ENCODE measurements at places on chromosomes 13 and 19. TPM values are rescaled to one million over a fixed set of nuclear protein-coding genes. Genes with fewer than 3 reads are reported as not detected.

DNA sequence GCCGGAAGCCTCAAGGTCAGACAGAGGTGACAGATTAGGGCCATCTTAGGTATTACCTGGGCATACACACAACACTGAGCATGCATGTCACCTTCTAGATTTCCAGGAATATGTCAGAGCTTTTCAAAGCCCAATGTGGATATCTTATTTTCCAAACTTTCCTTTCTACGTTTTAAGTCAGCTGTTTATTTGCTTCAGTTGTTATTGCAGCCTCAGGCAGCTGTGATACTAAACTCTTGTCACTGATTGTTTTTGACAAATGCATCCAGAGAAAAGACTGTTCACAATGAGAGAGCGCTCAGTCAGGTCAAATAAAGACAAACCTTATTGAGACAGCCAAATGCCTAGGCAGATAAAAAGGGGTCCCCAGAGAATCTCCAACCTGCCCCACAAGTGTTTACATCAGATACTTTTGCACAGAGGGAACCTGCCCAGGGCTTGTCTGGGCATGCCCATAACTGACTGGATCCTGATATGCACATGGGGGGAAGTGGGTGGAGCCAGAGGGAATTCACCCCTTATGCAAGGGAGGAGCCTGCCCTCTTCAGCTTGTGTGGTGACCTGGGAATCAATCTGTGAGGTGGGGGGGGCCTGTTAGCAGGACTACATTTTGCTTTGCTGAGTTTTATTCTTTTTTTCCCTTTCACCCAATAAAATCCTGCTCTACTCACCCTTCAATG lies 28.5 kb downstream of the MED4 start:
- DNase-seq = no peak

DNA sequence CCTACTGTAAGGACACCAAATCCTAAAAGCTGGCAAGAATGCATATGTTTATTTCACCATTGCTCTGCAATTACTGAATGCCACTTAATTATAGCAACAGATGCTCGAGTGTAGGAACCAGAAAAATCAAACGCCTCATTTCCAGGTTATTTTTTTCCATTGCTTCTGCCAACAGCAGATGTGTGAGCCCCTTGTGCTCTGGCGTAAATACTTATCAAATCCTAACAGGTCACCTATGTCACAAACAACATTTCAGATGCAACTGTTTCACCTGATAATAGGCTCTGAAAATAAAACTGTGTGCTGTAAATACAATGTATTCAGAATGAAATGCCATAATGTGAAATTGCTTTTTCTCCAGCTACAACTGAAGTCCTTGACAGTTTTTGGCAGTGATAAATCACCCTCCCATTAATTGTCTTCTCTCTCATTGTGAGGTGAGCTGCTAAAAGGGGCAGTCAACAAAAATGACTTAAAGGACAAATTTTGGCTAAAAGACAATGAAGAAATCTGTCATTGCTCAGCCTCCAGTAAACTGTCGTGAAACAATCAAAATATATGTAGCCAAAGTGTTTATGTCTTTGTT lies 344.0 kb downstream of the DACH1 start:
- DNase-seq = no peak

DNA sequence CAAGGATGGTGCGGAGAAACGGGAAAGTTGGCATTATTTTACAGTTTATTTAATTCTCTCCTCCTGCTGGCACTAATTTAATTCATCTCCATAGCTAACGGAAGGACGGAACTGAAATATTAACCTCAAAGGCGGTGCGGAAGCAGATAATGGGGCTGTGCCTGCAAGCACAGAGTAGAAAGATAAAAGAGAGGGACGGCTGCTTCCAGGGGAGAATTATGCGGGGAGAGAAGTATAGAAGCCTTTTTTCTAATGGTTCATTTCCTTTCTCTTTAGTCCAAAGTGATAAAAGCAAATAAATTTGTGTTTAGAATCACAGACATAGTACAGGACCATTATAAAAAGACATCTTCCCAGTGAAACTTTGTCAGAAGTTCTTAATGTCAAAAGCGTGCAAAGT lies 34.5 kb upstream of the UQCRFS1 start:
- DNase-seq = no peak

SYNGR4 gene
- polyA plus RNA-seq = not detected

- no peak for DNase-seq
Measured at GRCh38 chr19:29836409-29836825, 24.6 kb downstream of the CCNE1 start.

GRCh38 chr19:3857449-3858003 lies 11.3 kb downstream of the ZFR2 start:
- no peak for DNase-seq
